KBM-7 (cell line): ENCODE measurements at places on chromosomes 3 and 15.

DNA sequence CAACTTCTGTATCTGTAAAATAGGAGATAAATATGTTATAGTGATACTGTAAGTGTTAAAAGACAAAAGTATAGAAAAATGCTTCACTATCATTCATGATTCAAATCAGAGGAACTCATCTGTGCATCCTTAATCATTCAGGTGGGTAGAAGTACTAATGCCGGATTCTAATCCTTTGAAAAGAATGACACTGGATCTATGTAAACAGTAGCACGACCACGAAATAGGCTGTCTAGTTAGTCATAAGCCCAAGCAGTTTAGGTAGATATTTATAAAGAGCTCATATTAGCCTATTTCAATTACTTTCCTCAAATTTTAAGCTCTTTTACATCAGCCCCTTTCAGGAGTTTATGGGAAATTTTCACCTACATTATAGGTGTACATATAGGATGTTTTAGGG lies 437.9 kb downstream of the SOX2 start:
- no peak for DNase-seq

DNA sequence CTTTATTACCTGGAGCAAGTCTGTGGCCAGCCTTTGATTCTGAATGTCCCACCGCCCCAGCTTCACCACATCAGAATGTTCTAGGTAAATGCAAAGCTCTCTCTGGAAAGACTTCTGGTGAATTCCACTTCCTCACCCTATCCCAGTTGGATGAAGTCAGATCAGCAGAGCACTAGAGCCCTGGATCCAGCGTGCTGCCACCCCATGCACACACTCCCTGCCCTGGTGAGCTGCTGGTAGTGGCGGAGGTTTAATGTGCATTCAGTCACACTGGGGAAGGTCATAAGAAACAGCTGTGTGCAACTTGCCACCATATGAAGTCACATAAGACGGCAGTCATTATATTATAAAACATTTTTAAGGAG lies 16.3 kb upstream of the SLC41A3 start:
- DNase-seq, result no peak

GRCh38 chr3:66253790-66254620 lies 33.2 kb downstream of the SLC25A26 start:
- peak; percentile 54 for DNase-seq

DNA sequence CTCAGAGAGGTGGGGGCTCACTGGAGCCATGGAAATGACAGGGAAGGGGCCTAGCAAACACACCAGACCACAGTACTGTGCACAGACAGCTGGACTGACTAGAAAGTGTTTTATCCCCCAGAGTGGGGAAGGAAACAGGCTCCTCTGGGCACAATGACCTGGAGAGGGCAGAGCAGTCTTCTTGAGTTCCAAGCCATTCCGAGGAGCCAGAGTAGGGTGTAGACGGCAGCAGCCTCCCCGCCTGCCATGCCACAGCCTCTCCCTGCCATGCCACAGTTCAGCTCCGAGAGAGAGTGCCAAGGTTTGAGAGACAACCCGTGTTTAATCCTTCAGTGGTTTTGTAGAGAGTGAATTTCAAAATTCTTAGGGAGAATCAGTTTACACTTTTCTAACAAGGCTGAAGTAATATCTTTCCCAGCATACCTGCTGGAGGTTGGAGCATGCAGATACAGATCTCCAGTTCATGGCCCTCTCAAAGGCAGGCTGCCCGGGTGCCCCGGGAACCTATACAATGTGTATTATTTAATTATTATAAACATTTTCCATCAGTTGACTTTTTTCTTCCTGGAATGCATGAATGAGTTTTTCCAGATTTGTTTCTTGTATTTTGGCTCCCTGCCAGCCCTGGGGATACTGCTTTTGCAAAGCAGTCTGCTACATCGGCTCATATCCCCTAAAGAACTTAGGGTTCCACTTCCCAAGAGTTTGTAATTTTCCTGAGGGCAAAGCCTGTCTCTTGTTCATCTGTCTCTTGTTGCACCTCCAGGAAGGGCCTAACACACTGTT lies 3.2 kb downstream of the PODXL2 start:
- DNase-seq, result no peak

- no peak for DNase-seq
These were observed 364.9 kb upstream of the DPPA4 start for GRCh38 chr3:109702252-109702651.

- DNase-seq, result no peak
These were observed 165.4 kb downstream of the TJP1 start for GRCh38 chr15:29656636-29657475.

- DNase-seq, result no peak
These were observed 6.1 kb downstream of the RBP2 start for GRCh38 chr3:139470199-139470598.

DNA sequence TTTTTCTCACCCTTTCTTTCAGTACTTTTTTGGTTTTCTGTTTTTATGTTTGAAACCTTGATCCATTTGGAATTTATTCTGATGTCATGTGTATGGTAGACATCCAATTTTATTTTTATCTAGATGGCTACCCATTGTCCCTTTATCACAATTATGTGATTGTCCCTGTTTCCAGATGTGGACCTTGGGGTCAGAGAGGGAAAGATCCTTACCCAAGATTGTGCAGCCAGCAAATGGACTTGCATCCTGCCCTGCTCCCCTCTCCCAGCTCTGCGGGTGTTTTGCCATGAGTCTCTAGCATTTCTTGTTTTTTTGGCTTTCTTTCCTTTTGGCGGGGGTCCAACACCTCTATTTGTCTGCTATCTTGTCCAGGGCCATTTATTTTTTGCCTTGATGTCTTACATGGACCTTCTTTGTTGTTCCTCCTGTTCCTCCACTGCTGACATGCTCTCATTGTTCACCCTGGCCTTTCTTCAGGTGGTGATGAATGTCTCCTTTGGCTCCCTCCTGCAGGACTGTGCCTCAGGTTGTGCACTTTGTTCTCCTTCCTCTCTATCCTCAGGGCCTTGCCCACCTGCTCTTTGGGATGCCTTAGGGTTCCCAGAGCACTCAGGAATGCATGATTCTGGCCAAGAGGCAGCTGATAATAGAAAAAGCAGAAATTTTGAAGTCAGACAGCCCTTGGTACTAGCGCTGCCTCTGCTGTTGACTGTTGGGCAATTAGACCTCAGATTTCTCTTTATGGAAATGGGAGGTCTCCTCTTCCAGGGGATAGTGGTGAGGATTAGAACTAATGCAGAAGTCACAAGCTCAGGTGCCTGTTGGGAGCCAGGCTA lies 84.3 kb downstream of the EEFSEC start:
- DNase-seq, result no peak

- no peak for DNase-seq
These were observed 2.7 kb downstream of the MGLL start for GRCh38 chr3:127819656-127820055.

- no peak for DNase-seq
These were observed 481.8 kb upstream of the KCNMB2 start for GRCh38 chr3:178054471-178054870.

DNA sequence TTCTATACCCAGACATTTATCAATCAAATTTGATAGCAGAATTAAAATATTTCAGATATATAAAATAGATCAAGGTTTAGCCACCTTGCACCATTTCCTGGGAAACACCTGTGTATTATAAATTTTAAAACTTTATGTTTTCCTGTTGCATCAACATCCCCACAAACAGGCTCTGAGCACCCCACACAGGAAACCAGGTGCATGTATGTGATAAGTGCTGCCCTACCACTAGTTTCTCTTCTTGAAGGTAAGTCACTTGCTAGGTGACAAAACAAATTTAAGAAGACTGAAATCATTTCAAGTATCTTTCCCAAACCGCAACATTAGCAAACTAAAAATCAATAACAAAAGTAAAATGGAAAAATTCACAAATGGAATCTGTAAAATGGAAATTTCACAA lies 496.1 kb upstream of the CCDC54 start:
- DNase-seq, result no peak

GRCh38 chr3:123841476-123842238 lies 42.5 kb downstream of the MYLK start:
- peak; percentile 74 for DNase-seq

GRCh38 chr15:37638691-37639090 lies 295.7 kb upstream of the TMCO5A start:
- no peak for DNase-seq

- no peak for DNase-seq
These were observed 75.6 kb upstream of the LMOD3 start for GRCh38 chr3:69197922-69198530.

GRCh38 chr3:166582236-166582635 lies 745.0 kb upstream of the BCHE start:
- no peak for DNase-seq

DNA sequence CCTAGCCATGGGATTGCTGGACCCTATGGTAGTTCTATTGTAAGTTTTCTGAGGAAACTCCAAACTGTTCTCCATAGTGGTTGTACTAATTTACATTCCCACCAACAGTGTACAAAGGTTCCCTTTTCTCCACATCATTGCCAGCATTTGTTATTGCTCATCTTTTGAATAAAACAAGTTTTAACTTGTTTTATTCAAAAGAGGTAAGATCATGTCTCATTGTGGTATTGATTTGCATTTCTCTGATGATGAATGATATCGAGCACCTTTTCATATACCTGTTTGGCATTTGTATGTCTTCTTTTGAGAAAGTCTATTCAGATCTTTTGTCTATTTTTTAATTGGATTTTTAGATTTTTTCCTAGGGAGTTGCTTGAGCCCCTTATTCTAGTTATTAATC lies 819.1 kb downstream of the TUSC7 start:
- DNase-seq, result no peak

DNA sequence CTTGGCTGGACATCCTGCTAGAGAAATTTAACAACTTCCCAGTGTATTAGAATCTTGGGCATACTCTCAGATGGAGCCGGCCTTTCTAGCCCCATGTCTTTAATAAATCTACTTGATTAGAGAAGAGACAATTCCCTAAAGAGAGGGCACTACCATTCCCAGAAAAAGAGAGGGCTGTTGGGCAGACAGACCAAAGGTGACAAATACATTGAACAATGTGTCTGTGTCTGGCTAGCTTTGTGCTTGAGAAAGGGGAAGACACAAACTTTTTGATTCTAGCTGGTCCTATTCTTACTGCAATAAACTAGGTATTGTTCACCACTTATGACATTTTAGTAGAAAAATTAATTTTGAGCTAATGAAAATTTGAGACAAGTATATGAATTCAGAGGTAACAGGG lies 57.7 kb downstream of the DUT start:
- no peak for DNase-seq

DNA sequence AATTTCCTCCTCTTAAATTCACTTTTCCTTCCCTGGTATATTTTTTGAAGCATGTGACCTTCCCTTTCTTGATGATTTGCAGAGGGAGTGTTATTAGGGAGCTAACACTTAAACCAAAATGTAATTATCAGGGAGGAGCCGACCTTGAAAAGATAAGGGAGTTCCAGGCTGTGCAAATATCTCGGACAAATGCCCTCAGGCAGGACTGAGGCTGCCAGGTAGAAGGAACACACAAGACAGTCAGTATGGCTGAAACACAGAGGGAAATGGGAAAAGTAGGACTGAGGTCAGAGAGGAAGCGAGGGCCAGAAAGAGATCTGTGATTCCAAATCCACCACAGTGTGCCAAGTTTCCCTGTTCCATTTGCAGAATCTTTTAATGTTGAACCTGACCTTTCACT lies 221.0 kb downstream of the CNTN3 start:
- DNase-seq, result no peak

DNA sequence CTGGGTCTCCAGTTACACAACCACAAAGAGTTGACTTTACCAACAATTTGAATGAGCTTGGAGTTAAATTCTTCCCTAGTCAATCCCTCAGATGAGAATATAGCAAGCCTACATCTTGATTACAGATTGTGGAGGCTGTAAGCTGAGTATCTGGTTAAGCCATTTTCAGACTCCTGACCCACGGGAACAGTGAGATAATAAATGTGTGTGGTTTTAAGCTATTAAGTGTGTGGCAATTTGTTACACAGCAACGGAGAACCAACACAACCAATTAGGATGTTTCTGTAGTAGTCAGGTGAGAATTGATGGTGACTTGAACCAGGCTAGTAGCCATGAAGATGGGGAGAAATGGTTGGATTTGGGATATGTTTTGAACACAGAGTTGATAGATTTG lies 37.7 kb upstream of the SLC4A7 start:
- DNase-seq, result no peak

GRCh38 chr3:45280232-45280631 lies 54.1 kb upstream of the TMEM158 start:
- DNase-seq, result no peak

DNA sequence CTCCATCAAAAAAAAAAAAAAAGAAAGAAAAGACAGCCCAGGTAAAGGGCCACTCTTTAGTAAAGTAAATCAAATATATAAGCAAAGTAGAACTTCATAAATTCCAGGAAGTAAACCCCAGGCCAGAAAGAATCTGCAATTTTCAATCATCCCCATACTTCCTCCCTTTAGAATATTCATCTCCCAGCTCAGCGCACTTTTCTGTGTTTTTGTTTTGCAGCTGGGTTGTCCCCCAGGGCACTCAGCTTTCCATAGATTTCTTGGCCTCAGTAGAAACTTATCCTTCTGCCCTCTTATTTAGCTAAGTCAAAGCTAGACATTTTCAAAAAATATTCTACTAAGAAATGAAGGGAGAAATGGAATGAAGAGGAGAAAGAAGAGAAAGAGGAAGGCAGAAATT lies 24.0 kb upstream of the SPRED1 start:
- DNase-seq, result no peak

- DNase-seq, result no peak
These were observed 88.4 kb downstream of the RAP2B start for GRCh38 chr3:153250446-153250845.

DNA sequence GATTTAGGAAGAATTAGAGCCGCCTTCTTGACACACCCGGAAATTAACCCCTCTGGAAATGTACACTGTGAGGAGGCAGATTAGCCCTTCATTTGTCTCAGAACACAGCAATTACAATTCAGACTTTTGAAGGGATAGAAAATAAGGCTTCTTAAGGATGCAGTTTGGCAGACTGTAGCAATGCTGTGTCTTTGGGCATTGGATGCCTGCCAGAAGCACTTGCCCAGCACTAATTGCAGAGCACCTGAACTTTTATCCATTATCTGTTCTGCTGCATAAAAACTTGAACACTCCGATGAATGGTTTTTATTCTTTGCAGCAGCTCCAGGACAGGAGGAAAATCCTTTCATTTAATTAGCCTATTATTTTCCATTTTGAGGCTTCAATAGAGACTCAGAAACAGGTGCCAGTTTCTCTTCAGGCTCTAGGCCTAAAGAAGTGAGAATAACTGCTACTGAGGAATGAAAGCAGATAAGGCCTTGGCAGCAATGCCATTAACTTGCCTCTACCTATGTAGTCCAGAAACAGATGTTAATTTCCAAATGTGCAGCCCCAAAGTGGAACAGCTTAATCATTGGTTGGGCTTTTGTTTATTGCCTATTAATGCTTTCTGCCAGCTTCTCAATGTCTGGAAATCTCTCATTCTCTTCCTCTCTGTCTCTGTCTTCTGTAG lies 418.5 kb downstream of the NSUN3 start:
- no peak for DNase-seq

GRCh38 chr3:139312959-139313358 lies 30.9 kb upstream of the MRPS22 start:
- DNase-seq, result no peak

GRCh38 chr15:67884514-67885174 lies 44.8 kb upstream of the RNU6-1 start:
- DNase-seq, result peak; percentile 82

GRCh38 chr15:83209333-83209732 lies 1.7 kb upstream of the HDGFL3 start:
- peak; percentile 43 for DNase-seq

- DNase-seq, result no peak
These were observed 272.2 kb upstream of the NR2F2 start for GRCh38 chr15:96058103-96058851.
